ENCODE measurements at places on chromosomes 12 and 14.

DNA sequence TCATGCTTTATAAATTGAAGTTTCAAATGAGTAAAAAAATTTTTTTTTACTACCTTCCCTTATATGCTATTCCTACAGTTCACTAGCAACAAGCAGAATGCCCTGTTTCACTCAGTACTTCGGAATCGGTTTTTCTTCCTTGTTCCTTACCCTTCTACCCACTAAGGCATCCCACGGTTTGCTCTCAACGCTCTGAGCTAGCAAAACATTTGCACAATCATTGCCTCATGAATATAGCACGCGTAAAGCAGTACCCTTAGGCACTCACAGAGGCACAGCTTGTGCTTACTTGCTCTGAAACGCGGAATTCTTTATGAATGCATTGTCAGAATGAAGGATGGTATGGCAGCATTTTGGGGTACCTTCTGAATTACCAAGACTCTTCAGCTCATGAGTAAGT is 45.0 kb downstream of the PPP1R13B start:
- H3K36me3 ChIP-seq, result no peaks in the 10 kb centered on the region
- no peaks in the 10 kb centered on the region for H3K27me3 ChIP-seq
- DNase-seq, result no peak
- no peak overlapping the region for H3K27ac ChIP-seq

DNA sequence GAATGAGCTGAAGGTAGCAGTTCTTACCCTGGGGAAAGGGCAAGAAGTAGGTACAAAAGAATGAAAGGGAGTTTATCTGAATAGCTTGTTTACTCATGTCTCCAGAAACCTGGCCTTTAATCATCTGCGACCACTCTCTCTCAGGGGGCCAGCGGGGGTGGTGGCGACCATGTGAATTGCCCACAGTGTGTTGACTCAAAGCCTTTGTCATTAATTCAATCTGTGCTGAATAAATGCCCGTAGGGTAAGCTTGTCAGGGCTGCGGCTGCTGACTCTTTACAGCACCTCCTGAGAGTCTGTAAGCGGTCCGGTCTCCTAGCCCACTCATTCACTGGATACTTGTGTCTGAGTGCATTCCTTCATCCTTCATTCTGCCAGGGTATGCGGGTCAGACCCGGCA is 874.4 kb downstream of the SLC6A15 start:
- no peak overlapping the region for H3K27ac ChIP-seq
- no peak for DNase-seq
- no peaks in the 10 kb centered on the region for H3K4me1 ChIP-seq
- no peak overlapping the region for H3K4me3 ChIP-seq
- no peaks in the 10 kb centered on the region for H3K27me3 ChIP-seq

DNA sequence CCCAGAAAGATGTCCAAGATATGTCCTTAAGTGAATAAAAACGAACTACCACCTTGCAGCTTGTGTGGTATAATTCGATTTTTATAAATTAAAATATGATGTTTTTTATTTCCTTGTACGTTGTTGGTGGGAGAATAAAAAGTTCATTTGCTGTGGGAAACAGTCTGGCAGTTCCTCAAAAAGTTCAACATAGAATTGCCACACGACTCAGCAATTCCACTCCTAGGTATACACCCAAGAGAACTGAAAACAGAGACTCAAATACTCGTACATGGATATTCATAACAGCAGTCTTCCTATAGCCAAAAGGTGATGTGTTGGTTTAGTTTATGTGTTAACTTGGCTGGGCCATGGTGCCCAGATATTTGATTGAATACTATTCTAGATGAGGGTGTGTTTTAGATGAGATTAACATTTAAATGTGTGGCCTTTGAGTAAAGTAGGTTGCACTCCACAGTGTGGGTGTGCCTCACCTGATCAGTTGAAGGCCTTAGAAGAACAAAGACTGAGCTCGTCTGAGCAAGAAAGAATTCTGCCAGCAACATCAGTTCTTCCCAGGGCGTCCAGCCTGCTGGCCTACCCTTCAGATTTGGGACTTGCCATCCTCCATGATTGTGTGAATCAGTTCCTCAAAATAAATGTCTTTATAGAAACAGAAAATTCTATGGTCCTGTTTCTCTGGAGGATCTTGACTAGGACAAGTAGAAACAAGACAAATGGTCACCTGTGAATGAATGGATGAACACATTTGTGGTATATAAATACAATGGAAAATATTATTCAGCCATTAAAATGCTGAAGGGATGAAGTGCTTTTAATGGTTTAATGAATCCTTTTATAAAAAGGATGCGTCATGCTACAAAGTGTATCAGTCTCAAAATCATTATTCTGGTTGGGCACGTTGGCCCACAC is 5.1 kb upstream of the DENR start:
- H3K36me3 ChIP-seq, result no peaks in the 10 kb centered on the region
- no peaks in the 10 kb centered on the region for H3K27me3 ChIP-seq
- no peak overlapping the region for H3K4me3 ChIP-seq

DNA sequence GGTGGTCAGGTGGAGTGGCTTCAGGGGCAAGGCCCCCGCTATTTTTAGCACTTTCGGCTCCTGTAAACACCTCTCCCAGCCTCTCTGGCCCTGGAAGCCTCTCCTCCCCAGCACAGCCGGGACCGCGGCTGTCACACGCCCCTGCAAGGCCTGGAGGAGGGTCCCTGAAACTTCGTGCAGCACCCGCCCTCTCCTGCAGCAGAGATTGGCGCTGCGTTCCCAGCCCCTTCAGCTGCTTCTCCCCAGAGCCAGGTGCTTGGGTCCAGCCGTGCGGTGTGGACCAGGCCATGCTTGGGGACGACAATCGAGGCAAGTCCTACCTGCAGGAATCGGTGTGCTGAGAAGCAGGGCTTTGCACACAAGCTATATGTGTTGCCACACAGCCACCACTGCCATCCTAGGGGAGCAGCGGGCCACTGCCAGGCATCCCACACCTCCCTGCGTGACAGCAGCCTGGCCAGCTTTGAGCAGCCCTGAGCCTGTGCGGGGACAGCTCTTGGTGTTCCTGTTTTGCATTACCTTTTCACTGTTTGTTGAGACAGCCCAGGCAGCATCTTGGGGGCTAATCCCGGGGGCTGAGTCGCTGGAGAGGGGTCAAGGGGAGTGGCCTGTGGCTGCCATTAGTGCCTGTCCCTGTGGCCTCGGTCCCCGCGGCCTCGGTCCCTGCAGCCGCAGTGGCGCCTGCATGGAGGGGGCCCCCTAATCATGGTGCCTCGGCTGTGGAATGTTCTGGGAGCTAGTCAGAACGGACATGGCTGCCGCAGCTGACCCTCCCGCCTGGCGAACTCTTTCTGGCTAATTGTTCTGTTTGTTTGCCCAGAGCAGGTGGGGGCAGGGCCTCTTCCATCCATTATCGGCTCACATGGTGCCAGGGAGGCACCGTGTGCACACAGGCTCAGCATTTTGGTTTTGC is 27.6 kb upstream of the TRAF3 start:
- no peaks in the 10 kb centered on the region for H3K36me3 ChIP-seq
- H3K27ac ChIP-seq, result peak overlapping the region; percentile 55
- H3K27me3 ChIP-seq, result no peaks in the 10 kb centered on the region
- H3K4me1 ChIP-seq, result peaks cover 36% of the 10 kb centered on the region
- no peak overlapping the region for H3K4me3 ChIP-seq
